ENCODE measurements at places on chromosomes 6 and 20.

DNA sequence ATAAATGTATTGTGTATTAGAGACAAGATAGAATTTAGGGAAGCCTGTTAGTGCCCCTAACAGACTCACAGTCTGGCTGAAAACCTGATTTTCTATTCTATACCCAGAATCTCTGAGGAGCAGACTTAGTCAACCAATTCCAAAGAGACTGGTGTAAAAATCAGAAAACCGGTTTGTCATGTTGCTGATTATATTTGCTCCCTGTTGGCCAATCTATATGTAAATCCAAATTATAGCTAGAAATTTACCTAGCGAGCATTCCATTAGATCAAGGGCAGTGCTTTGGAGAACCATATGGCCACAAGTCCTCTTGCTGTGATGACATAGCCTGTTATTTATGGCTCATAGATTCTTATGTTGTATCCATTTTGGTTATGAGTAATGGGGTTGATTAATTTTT lies 4.8 kb downstream of the NFYA start:
- no peak for DNase-seq

- no peak for DNase-seq
Observed at GRCh38 chr20:44792796-44793195, 17.6 kb downstream of the RIMS4 start.

DNA sequence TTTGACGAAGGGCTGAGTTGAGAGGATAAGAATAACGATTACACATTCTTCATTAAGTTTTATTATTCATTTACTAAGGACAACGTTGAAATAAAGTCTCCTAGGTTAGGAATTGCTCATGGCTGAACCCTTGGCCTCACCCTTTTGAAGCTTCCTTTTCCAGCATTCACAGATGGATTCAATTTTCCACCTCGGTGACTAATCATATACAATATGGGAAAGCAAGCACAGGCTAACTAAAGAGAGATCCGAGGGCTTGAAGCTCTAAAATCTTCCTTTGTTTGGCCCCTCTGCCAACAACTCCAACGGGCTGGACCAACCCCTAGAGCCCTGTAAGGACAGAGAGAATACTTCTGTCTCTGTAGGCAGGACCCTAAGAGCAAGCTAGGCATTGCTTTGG lies 159.5 kb downstream of the SOD2 start:
- peak; percentile 9 for DNase-seq

- DNase-seq = peak; percentile 62
Observed at GRCh38 chr6:148814082-148814790, 67.4 kb downstream of the UST start.

- DNase-seq = no peak
Observed at GRCh38 chr6:159445351-159445750, 247.7 kb downstream of the SOD2 start.

- no peak for DNase-seq
Observed at GRCh38 chr20:47606414-47606982, 104.8 kb downstream of the NCOA3 start.

- DNase-seq = no peak
Observed at GRCh38 chr6:33845031-33845745, 41.4 kb upstream of the MLN start.

DNA sequence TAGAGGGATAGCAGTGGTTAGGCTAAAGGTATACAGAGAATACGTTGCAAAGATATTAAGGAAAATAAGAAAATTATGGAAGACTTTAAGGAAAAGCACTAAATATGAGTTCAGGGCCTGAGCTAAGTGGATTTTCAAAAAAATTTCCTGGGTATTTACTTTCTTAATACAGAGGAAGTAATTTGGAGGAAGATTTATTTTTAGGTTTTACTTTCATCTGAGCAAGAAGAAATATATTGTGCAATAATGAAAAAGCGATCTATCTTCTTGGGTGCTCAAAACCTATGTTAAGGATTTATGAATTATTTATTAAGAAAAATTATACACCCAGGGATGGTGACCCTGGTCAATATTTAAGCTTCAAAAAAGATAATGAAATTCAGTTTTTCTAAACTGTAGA lies 224.7 kb downstream of the PLCB1 start:
- DNase-seq = no peak

- DNase-seq = peak; percentile 80
Observed at GRCh38 chr6:82410151-82410648, 46.6 kb downstream of the TPBG start.

- DNase-seq = no peak
Observed at GRCh38 chr6:169229615-169230321, 23.9 kb downstream of the THBS2 start.

DNA sequence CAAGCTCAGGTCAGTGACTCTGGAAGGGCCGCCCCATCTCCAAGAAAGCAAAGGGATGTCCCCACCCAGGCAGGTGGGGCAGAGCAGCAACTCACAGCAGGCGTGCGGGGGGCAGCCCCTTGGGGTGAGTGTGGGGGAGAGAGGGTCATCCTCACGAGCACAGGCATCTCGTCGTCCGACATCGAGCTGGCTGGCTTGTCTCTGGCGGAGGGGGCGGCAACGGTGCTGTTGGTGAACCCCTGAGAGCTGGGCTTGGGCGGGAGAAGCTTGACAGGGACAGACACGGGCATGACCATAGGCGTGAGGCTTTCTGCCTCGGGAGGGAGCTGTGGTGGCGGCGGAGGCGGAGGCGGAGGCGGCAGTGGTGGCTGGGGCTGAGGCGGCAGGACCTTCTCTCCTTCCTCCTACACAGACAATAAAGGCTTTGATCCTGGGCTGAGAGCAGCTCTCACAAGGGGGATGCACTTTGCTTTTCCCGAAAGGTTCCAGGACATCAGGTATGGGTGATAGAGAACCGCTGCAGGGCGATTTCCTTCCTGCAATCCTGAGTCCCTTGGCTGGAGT lies 45.6 kb upstream of the MRPS10 start:
- DNase-seq = no peak

GRCh38 chr6:39997101-39997635 lies 62.9 kb upstream of the MOCS1 start:
- no peak for DNase-seq

- no peak for DNase-seq
Observed at GRCh38 chr6:92608751-92609150, 810.6 kb downstream of the EPHA7 start.

DNA sequence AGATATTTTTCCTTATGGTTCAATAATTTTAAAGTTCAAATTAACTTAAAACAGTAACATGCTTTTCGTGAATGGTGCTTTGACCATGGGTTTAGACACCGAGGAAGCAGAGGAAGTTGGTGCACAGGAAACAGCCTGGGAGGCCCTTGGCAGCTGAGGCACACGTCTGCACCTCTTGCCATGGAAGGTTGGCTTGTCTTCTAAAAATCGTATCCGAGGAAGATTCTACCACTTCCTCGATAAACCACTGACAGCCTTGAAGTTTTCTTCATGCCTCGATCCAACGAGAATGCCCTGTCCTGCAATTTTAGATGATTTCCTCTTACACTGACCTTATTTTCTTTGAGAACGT lies 12.2 kb downstream of the DLL1 start:
- no peak for DNase-seq

- DNase-seq = no peak
Observed at GRCh38 chr6:3340894-3341293, 82.1 kb downstream of the PSMG4 start.

DNA sequence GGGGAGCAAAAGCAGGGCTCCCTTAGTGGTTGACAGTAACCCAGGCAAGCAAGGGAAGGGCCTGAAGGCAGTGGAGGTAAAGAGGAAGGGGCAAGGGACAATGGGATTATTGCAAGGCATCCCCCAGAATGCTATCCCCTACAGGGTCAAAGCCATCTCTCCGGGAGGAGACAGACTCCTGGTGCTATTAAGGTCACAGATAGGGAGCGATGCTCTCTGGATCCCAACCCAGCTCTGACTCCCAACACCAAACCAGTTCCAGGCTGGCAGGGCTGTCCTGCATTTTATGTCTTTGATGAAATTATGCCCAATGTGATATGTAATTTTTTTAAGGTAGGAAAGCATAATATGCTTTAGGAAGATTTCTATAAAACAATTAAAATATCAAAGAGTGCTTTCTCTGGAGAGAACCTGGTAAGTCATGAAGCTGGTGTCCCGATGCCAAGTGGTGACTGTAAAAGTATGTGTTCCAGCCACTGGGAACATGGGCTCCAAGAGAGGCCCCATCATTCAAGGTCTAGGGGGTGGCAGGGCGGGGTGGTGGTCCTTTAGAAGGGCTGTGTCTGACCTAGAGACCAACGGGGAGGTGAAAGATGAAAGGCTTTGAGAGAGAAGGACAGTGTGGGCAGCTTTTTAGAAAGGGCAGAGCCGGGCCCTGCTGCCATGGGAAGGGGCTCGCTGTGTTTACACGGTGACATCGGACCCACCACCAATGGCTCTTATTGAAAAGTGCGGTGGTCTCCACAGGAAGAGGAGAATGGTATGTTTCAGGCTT lies 276.5 kb downstream of the CDC5L start:
- no peak for DNase-seq

- DNase-seq = no peak
Observed at GRCh38 chr6:131223416-131223815, 88.1 kb downstream of the AKAP7 start.

- no peak for DNase-seq
Observed at GRCh38 chr6:166670894-166671293, 43.8 kb upstream of the RPS6KA2 start.

DNA sequence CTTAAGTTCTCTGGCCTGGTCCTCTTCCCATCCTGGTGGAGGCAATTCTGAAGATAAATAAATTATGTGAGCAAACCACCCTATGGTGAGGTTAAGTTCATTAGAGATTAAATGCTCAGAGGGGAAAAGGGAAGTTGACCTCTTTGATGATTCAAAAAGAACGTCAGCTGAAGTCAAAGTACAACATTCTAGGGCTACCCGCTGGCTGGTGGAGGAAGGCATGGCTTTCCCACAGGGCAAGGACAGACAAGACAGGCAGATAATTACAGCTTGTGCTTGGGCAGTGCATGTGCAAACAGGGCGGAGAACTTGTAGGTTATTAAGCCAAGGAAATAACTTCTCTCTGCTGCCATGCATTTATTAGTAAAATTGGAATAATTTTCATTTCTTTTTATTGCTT lies 91.0 kb upstream of the SLC24A3 start:
- DNase-seq = no peak

- no peak for DNase-seq
Observed at GRCh38 chr6:6230286-6230685, 90.2 kb downstream of the F13A1 start.

DNA sequence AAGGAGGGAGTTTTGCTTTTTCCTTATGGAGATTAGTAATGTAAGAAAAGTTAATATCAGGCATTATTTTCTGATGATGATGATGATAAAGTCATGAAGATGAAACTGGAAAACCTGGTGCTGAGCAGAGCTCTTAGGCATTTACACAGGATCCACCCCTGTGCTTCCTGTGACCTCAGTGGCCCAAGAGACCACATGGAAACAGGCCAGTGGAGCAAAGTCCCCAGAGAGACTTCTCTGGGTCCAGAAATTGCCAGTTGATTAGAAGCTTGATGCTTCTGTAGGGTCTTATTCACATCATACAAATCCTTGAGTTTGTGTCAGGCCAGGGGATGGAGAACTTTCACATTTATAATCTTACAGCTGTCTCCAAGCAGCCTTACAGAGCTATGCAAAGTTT lies 46.1 kb downstream of the SLC13A3 start:
- DNase-seq = no peak

DNA sequence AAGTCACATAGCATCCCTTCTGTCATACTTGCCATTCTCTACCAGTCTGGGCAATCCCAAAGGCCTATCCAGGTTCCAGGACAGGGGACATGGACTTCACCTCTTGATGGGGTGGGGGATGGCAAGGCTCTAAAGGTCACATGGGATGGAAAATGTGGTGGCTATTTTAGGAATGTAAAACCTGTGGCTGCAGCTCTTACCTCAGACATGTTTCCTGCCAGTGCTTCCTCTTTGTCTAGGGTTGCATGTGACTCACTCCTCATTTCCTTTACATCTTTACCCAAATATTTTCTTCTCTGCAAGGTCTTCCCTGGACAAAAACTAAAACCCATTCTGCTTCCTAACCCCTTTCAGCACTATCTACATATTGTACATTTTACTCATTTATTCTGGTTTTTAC lies 135.7 kb downstream of the BTBD3 start:
- DNase-seq = peak; percentile 17

DNA sequence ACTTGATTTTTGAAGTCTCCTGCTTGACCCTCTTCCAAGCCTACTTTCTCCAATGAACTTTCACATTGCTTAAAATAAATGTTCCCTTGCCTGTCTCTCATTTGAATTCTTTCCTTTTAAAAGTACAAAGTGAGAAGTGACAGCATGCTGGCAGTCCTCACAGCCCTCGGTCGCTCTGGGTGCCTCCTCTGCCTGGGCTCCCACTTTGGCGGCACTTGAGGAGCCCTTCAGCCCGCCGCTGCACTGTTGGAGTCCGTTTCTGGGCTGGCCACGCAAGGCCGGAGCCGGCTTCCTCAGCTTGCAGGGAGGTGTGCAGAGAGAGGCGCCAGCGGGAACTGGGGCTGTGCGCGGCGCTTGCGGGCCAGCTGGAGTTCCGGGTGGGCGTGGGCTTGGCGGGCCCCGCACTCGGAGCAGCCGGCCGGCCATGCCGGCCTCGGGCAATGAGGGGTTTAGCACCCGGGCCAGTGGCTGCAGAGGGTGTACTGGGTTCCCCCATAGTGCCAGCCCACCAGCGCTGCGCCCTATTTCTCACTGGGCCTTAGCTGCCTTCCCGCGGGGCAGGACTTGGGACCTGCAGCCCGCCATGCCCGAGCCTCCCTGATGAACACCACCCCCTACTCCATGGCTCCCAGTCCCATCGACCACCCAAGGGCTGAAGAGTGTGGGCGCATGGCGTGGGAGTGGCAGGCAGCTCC lies 31.9 kb downstream of the SERPINB6 start:
- DNase-seq = no peak

GRCh38 chr20:42095221-42095620 lies 477.0 kb upstream of the CHD6 start:
- no peak for DNase-seq

- DNase-seq = no peak
Observed at GRCh38 chr20:51419231-51419630, 123.3 kb downstream of the NFATC2 start.

GRCh38 chr6:74931558-74931957 lies 274.3 kb downstream of the COL12A1 start:
- peak; percentile 54 for DNase-seq

- DNase-seq = no peak
Observed at GRCh38 chr20:57496592-57496991, 28.3 kb downstream of the CTCFL start.

- no peak for DNase-seq
Observed at GRCh38 chr6:31287619-31288018, 15.7 kb upstream of the HLA-C start.

DNA sequence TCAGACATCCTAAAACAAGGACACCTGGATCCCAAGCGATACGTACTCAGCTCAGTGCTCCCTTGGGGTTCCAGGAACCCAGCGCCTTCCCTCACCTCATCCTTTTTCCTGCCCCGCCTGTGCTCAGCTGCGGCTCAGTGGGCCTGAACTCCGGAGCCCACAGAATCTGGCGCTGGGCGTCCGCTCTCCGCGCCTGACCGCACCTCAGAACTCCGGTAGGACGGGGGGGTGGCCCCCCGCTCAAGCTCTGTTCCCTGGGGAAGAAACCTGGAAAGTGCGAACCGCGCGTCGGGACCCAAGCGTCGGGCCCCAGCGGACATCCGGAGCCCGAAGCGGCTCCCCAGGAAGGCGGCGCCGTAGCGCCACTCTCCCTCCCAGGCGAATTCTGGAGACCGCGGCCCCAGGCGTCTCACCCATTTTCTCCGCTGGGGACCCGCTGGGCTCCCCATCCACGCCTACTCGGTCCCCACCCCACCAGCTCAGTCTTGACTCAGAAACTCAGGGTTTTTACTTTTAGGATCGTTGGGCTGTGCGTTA lies 336 bp upstream of the LY6G5C start:
- DNase-seq = peak; percentile 45

GRCh38 chr6:111680015-111680712 lies 74.5 kb upstream of the TRAF3IP2 start:
- DNase-seq = no peak
